ENCODE measurements at places on chromosomes 2 and 18. TPM values are rescaled to one million over a fixed set of nuclear protein-coding genes. Genes with fewer than 3 reads are reported as not detected.

Gene SATB2
- total RNA-seq: 8.3 TPM

Gene SH3BP4
- total RNA-seq: 20.5 TPM

Gene SEPTIN2
- total RNA-seq: 403 TPM

Gene GCG
- not detected for total RNA-seq

Gene HOXD8
- total RNA-seq: 13.3 TPM

Gene ACMSD
- total RNA-seq: not detected

Gene SCYGR4
- total RNA-seq: not detected

Gene TCF7L1
- total RNA-seq: 27.8 TPM

Gene IL36A
- total RNA-seq: not detected

Gene FKBP1B
- 5.0 TPM for total RNA-seq

Gene SERPINB7
- total RNA-seq: not detected

Gene CXCR1
- 7.2 TPM for total RNA-seq

Gene MYOM1
- total RNA-seq: 3.9 TPM

Gene C2orf92
- 5.9 TPM for total RNA-seq

Gene ASAP2
- total RNA-seq: 22.9 TPM

Gene BCL2
- 58.7 TPM for total RNA-seq

Gene BMP10
- total RNA-seq: not detected

Gene SPP2
- total RNA-seq: not detected

Gene MAL
- not detected for total RNA-seq

Gene SLC5A7
- total RNA-seq: not detected

Gene PSTPIP2
- total RNA-seq: 8.8 TPM

Gene BOLL
- not detected for total RNA-seq

Gene RAMP1
- 21.8 TPM for total RNA-seq

Gene TMEM237
- total RNA-seq: 14.7 TPM

Gene KIAA2012
- not detected for total RNA-seq

Gene TTC31
- 16.8 TPM for total RNA-seq

Gene WNT10A
- not detected for total RNA-seq

Gene PROM2
- 0.39 TPM for total RNA-seq

Gene SCN7A
- total RNA-seq: 0.42 TPM

Gene TMEM247
- not detected for total RNA-seq

Gene HOXD13
- total RNA-seq: 1.1 TPM

Gene PSMA8
- not detected for total RNA-seq

Gene TIMM21
- total RNA-seq: 28.9 TPM

Gene FBLN7
- 5.3 TPM for total RNA-seq

Gene SLC4A3
- 6.7 TPM for total RNA-seq

Gene TDRD15
- total RNA-seq: 0.06 TPM

Gene RFX8
- total RNA-seq: 0.16 TPM

Gene TMEM163
- 1.9 TPM for total RNA-seq

Gene IL36B
- not detected for total RNA-seq
